ENCODE measurements at places on chromosomes 7 and 10. TPM values are rescaled to one million over a fixed set of nuclear protein-coding genes. Genes with fewer than 3 reads are reported as not detected.

Gene TRPV5
- total RNA-seq: not detected

Gene RELN
- 4.8 TPM for total RNA-seq

Gene CPA2
- not detected for total RNA-seq

Gene UCN3
- not detected for total RNA-seq

Gene NDUFA5
- 58.4 TPM for total RNA-seq

Gene MALSU1
- total RNA-seq: 55.3 TPM

Gene LAMTOR4
- total RNA-seq: 86.1 TPM

Gene STEAP1B
- total RNA-seq: 2.0 TPM

Gene ACTL6B
- not detected for total RNA-seq

Gene NOC3L
- total RNA-seq: 36.2 TPM

Gene MTPN
- 127 TPM for total RNA-seq

Gene FFAR4
- total RNA-seq: not detected

Gene TMEM176B
- total RNA-seq: 0.75 TPM

- DNase-seq: no peak
Measured at GRCh38 chr7:148261996-148262688, 328.4 kb upstream of the C7orf33 start.

GRCh38 chr7:84642611-84643010 is 448.0 kb upstream of the SEMA3A start:
- DNase-seq: no peak

GRCh38 chr10:101851411-101852116 is 8.0 kb upstream of the KCNIP2 start:
- DNase-seq: no peak

DNA sequence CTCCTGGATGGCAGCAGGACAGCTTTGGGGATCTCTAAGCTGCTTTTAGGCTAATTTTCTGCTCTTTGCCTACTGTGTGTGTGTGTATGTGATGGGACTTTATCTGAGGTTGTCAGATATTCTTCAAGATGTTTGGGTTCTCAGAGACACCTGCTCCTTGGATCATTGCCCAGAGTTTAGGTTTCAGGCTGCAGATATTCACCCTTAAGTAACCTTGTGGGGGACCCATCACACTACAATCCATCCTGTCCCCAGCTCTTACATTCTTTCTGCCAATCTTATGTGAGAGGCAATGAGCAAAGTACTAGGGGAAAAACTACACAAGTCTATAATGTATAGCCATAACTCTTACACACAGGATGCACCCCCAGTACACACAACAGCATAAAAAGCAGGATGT is 263.0 kb upstream of the ZWINT start:
- DNase-seq: no peak

DNA sequence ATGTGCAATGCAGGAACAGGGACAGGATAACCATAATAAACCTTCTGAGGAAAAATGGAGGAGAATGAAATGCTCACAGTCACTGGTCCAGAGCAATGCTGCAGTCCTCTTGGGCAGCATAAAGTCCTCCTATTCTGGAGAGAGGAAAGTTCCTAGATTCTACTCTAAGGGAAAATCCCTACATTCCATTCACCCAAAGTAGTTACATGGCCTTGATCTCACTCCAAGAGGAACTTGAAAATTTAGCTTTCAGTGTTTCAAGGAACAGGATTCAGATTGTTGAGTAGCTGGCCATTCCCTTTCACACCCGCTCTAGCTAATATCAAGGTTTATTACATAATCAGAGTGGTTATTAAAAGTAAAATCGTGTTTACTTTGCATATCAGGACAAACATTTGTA is 168.3 kb downstream of the CHRM2 start:
- no peak for DNase-seq

- no peak for DNase-seq
Measured at GRCh38 chr10:33901166-33901565, 566.7 kb upstream of the NRP1 start.

- no peak for DNase-seq
Measured at GRCh38 chr7:133978502-133979295, 148.4 kb upstream of the LRGUK start.

- DNase-seq: no peak
Measured at GRCh38 chr7:130297628-130298543, 4.9 kb downstream of the CPA4 start.

GRCh38 chr10:20247891-20248708 is 431.9 kb downstream of the PLXDC2 start:
- DNase-seq: no peak

- no peak for DNase-seq
Measured at GRCh38 chr7:69177941-69178494, 420.3 kb upstream of the AUTS2 start.

DNA sequence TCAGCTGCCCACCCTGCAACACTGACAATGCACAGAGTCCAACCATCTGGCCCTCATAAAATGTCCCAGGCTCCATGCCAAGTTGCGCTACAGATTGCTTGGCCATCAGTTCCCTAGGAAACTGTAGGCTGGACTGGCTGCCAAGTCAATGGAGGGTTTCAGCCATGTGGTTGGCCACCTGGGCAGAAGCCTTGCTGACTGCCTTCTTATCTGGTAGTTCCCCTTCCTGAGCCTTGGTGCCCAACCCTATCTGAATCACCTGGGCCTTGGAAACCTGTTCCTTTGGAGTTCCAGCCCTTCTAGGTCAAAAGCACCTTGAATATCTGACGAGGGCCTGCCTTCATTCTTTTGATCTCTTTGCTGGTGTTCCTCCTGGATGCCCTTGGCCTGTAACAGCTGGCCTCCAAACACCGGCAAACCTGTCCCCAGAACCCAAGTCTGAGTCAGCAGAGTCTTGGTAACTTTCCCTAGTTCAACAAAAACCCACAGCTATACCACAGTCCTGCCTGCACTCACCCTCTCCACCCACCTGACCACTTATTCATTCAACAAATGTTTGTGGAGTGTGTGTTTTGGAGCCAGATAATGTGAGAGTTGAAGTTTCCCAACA is 37.4 kb upstream of the KDM7A start:
- DNase-seq: peak; percentile 92

- DNase-seq: peak; percentile 7
Measured at GRCh38 chr10:112115781-112116385, 67.7 kb downstream of the GPAM start.

DNA sequence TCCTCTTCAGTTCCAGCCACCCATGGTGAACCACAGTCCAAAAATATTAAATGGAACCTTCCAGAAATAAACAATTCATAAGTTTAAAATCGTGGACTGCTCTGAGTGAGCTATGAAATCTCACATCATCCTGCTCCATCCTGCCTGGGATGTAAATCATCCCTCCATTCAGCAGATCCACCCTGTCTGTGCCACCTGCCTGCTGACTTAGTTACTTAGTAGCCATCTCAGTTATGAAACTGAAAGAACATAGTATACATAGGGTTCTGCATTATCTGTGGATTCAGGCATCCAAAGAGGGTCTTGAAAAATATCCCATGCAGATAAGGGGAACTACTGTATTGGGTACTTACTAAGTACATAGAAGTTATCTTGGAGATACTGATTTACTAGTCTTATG is 89.0 kb downstream of the ST8SIA6 start:
- DNase-seq: no peak

GRCh38 chr7:18762189-18762588 is 266.6 kb downstream of the HDAC9 start:
- DNase-seq: no peak

- DNase-seq: no peak
Measured at GRCh38 chr10:61408105-61408504, 45.1 kb downstream of the TMEM26 start.

DNA sequence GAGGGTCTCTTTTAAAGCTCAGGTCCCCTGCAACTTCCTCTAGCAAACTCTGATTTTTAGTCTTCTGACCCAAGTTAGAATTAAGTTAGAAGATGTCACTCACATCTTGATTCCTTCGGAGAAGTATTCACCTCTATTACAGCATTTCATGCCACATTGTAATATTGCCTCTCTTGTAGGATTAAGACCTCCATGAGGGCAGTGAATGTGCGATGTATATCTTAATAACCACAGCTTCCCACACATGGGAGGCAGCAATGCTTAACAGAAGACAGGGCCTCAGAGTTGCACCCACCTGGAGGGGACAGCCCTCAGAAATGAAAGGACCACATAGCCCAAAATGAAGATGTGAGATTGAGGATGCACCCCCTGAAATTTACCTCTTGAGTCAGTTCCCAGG is 270.3 kb downstream of the HTR7 start:
- no peak for DNase-seq

DNA sequence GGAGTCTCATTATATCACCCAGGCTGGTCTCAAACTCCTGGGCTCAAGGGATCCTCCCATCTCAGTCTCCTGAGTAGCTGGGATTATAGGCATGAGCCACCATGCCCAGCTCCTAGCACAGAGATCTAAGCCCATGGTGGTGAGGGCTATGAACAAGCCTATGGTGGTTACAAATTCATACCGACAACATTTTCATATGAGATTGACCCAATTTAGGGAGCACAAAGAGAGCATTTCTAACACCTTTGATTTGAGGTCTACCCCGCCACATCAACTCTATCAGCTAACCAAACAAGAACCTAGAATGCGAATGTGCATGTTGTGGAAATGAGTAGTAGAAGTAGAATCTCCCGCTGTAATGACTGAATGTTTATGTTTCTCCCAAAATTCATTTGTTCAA is 14.2 kb upstream of the PRF1 start:
- DNase-seq: no peak

DNA sequence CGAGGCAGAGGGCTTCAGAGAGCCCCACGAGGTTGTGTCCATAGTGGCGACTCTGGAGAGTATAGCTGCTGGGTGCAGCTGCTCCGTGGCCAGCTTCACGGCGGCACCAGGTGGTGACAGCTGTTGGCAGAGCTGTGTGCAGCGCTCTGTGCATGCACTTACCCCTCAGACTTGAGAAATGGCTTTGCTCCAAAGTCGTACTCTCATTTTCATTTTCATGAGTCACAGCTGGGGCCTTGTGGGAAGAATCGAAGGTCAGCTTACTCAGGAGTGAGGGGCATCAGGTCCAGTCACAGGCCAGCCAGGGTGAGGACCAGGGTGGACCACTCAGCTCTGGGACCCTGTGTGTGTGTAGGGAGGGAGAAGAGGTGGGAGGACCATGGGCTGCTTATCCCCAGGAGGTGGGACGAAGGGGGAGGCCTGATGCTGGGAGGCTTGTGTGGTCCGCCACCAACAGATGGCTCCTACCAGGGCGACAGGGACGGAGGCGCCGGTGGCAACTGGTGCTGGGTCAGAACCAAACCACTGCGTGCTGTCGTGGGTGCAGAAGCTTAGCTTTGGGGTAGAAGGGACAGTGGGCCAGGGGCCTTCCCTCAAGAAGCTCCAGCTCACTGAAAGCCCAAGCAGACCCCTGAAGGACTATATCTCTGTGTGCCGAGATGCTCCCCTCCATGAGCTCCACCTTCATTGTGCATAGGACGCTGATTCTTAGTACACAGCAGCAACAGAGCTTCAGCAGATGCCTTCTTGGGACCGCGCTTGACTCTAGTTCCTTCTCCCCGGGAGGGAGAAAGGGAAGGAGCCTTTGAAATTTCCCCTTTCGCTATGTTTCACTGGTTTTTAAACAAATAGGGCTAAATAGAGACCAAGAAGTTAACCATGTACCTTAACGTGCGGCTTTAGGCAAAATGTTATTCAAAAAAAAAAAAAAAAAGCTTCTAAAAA is 225.0 kb downstream of the CELF2 start:
- peak; percentile 23 for DNase-seq

DNA sequence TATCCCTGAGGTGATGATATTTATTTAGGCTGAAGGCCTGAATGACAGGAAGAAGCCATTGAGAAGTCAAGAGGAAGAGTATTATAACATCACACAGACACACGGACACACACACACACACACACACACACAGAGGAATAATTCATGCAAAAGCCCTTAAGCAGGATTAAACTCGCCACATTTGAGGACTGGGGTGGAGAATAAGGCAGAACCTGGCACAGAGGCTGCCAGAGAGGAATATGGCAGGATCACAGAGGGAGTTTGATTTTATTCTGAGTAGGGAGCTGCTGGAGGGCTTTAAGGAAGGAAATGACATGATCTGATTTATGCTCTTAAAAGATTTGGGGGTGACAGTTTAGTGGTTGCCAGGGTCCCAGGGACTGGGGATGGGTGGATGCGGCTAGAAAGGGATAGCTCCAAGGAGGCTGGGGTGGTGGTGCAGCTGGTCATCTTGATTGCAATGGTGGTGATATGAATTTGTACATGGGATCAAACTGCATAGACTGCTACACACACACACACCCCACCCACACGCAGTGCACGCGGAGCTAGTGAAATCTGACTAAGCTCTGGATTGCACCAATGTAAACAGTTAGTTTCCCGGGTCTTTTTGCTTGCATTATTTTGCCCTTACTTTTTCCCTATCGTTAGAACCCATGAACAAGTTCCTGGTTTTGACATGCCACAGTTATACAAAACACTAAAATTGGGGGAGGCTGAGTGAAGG is 11.2 kb downstream of the SMURF1 start:
- no peak for DNase-seq

GRCh38 chr10:95295031-95295755 is 4.4 kb upstream of the PDLIM1 start:
- DNase-seq: peak; percentile 69

DNA sequence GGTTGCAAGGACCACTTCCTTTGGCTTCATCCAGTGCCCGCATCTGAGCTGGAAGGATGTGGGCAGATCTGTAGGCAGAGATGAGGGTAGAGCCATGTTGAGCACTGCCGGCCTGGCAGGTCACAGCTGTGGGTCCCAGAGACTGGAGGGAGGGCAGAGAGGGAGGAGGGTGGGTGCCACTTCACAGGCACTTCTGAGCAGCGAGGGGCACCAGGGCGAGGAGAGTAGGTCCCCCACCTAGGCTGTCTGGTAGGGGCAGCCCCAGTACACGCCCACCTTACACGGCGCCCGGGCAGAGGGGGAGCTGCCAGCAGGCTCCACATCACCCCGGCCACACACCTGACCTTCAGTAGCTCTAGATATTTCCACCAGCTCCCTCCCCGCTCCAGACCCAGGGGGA is 473.0 kb upstream of the FOXK1 start:
- no peak for DNase-seq

DNA sequence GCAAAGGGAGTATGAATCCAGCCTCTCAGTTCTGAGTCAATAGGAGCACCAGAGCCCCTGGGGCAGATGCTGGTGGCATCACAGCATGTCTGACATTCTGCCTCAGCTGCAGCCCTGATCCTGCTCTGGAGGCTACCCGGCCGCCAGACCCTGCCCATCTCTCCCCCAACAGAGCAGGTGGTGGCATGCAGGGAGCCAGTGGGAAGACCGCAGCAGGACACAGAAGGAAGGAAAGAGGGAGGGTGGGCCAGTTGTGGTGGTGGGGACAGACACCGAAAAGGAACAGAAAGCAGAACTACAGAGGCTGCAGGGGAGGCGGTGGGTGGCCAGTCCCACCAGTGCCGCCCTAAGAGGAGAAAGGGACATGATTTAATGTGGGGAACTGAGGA is 35.3 kb downstream of the BLNK start:
- DNase-seq: no peak

- peak; percentile 18 for DNase-seq
Measured at GRCh38 chr10:100520811-100521210, 1.1 kb upstream of the SEC31B start.

- DNase-seq: peak; percentile 28
Measured at GRCh38 chr7:152459724-152460251, 24.0 kb upstream of the KMT2C start.

DNA sequence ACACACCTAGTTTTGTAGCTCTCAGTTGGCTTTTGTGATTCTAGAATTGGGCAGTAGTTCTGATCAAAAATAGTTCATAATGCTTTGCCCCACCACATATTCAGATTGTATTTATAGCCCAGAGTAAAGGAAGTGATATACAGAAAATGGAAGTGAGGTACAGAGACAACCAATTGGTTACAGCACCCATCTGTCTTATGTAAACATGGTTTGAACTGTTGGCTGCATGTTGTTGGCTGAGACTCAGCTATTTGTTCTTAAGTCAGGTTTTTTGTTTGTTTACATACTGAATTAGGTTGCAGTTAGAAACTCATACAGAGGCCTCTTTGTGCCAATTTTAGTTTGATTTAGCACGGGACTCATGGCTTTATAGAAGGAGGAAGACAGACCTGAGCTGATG is 158.9 kb upstream of the GPR26 start:
- DNase-seq: no peak

Measured in renal cortical epithelial cell (primary cell).